Spleen (tissue), 13 donors: ENCODE measurements at places on chromosomes 1 and 21. TPM values are rescaled to one million over a fixed set of nuclear protein-coding genes. Genes with fewer than 3 reads are reported as not detected.

GRCh38 chr1:48526008-48526710 lies 54.2 kb upstream of the SPATA6 start:
- no peak for DNase-seq

DNA sequence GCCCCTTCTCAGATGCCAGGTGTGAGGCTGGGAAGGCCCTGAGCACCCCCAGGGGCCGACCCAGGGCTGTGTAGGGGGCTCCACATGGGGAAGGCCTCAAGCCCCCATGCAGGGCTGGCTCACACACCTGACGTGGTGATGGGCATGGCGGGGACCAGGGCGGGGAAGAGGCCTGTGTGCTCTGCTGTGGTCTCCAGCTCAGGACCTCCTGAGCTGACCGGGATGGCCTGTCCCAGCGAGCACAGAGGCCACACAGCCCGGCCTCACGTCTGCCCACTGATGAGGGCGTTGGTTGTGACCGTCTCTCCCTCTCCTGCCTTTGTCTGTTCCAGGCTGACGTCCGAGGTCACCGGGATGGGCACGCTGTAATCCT lies 40.2 kb upstream of the COL6A1 start:
- no peak for DNase-seq

Gene C1QC
- total RNA-seq = 1,691 TPM

DNA sequence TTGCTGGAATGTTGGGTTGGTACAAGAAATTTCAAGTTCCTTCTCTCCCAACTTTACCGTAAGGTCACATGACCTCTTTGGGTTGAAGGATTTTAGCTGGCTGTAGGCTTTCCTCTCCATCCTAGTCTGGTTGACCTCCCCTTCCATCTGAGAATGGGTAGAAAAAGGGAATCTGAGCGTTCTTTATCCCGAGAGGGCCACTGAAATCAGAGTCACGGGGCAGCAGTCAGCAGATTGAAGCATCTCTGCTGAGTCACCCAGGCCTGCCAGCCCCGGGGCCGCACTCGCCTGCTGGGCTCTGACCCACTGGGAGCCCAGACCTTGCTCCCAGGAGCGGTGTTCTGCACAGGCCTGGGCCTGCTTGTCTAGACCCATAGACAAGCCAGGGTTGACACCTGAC lies 31.0 kb downstream of the TMCC2 start:
- no peak for DNase-seq

DNA sequence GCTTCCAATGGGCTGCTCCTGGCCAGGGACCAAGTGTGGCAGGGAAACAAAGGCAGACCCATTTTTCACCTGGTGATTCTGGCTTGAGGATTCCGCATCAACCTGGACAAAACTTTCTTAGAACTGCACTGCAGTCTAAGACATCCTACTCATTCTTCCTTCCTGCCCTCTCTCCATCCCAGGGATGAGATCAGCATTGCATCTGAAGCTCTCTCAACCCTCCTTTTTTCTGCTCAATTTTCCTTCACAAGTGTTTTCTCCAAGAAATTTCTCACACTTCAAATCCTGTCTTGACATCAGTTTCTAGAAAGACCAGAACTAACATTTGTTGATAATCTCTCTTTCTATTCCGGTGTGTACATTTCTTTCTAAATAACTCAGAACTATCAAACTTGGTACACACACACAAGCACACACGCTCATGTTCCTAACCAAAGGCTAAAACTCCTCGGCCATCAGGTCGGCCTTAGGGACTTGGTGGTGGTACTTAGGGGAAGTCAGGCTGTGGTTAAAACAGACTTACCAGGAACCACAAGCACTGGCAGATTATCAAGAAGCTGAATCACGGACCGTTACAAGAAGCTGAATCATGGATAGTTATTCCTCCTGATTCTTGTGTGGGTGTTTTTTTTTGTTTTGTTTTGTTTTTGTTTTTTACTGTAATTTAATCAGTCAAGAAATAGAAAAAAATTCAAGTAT lies 21.0 kb upstream of the CXADR start:
- DNase-seq = no peak

GRCh38 chr1:11784256-11784992 lies 21.3 kb downstream of the MTHFR start:
- DNase-seq = peak; percentile 67

Gene SH2D1B
- 4.3 TPM for total RNA-seq

Gene ARF1
- 387 TPM for total RNA-seq

- DNase-seq = no peak
Observed at GRCh38 chr1:105909811-105910210, 1146.7 kb upstream of the PRMT6 start.

DNA sequence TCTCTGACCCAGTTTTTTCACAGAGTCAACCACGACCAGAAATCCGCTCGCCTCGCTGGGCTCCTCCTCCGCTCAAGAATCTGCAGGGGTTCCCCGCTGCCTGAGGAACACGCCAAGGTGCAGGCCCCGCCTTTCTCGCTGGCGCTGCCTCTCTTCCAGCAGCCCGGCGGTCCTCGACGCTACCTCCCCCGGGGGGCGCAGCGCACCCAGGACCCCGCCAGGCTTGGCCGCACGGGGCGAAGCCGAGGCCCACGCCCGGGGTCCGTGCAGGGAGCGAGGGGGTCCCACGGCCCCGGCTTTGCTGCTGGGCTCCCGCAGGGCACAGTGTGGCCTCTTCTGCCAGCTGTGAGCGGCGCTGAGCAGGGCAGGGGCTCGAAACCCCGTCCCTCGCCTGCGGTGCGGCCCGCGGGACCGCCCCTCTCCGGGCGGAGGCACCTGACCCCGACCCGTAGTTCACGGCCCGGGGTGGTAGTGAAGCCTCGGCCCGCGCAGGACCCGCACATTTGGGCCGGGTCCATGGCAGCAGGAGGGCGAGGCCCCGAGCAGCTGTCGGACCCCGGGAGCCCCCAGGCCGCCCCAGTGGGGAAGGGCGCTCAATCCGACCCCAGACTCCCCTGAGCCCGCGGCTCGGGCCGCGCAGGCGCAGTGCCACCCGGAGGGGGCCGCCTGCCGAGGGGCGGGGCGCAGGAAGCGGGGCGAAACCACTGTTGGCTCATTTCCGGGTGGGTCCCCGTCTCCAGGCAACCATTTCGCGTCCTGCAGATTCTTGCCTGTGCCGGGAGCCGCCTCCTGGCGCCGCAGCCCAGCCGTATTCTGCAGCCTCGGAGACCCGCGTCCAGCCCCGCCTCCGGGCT lies 10.0 kb upstream of the MMEL1 start:
- peak; percentile 97 for DNase-seq

- no peak for DNase-seq
Observed at GRCh38 chr1:82108843-82109242, 308.1 kb downstream of the ADGRL2 start.

Gene SLC9C2
- total RNA-seq = 0.29 TPM

DNA sequence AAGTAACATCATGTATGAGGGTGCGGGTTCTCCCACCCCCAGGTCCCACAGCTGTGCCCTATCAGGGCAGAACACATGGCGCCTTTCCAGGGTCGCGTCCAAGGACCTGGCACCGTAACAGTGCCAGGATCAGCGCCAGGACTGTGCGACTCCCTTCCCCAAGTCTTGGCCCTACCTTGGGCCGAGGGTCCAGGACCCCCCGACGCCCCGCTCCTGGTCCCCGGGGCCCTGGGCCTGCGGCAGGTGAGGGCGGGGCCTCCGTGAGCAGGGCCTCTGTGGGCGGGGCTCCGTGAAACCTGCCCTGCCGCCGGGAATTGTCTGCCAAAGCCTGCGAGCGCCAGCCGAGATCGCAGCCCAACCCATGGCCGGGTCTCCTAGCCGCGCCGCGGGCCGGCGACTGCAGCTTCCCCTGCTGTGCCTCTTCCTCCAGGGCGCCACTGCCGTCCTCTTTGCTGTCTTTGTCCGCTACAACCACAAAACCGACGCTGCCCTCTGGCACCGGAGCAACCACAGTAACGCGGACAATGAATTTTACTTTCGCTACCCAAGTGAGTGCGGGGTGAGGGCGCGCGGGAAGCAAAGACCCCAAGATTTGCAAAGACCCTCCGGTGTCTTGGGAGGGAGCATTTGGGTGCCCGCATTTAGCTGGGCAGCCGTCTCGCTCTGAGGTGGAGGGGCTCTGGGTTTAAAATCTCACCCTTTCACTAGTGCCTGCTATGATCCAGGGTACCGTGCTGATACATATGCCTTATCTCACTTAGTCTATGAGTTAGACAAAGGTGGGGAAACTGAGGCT lies at the start of gene RHBG:
RHBG (plus strand) TSS at position 323 of the 796 bp plus-strand sequence; CDS start at position 362, 39 bp downstream.
- DNase-seq = peak; percentile 83

GRCh38 chr1:247966532-247967204 lies 1.6 kb downstream of the OR2AK2 start:
- DNase-seq = no peak

Gene BTBD8
- 4.0 TPM for total RNA-seq

GRCh38 chr1:233237647-233238046 lies 57.9 kb downstream of the PCNX2 start:
- no peak for DNase-seq

Gene PLA2G4A
- total RNA-seq = 7.8 TPM

- DNase-seq = no peak
Observed at GRCh38 chr1:182087304-182087703, 25.8 kb upstream of the ZNF648 start.

Gene SMPDL3B
- total RNA-seq = 2.0 TPM

Gene WLS
- 62.3 TPM for total RNA-seq

GRCh38 chr1:181124291-181124751 lies 35.8 kb downstream of the IER5 start:
- no peak for DNase-seq

Gene KIF26B
- 3.5 TPM for total RNA-seq

- DNase-seq = peak; percentile 92
Observed at GRCh38 chr1:113905435-113905861, 322 bp downstream of the DCLRE1B start.

Gene AK2
- 86.5 TPM for total RNA-seq

Gene FCRL5
- total RNA-seq = 81.6 TPM

Gene EPHA8
- total RNA-seq = 6.7 TPM

Gene GPR89B
- total RNA-seq = 13.0 TPM

- no peak for DNase-seq
Observed at GRCh38 chr1:31414980-31415370, 2.0 kb downstream of the SERINC2 start.

Gene RNASEL
- 17.1 TPM for total RNA-seq

DNA sequence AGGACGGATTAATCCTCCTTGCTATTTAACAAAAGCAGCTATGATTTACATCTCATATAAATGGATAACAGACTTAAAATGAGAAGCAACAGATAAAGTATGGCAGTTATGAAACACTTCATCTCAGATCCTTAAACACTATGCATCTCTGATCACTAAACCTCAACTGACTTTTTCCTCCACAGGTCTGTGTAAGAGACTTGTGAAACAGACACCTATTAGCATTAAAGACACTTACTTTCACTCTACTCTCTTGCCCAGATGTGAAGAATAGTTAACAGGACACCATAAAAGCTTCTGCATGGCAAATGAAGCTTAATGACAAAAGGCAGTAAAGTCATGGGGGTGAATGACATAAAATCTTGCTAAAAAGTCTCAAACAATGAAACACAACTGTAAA lies 6.2 kb downstream of the LIN9 start:
- DNase-seq = no peak

DNA sequence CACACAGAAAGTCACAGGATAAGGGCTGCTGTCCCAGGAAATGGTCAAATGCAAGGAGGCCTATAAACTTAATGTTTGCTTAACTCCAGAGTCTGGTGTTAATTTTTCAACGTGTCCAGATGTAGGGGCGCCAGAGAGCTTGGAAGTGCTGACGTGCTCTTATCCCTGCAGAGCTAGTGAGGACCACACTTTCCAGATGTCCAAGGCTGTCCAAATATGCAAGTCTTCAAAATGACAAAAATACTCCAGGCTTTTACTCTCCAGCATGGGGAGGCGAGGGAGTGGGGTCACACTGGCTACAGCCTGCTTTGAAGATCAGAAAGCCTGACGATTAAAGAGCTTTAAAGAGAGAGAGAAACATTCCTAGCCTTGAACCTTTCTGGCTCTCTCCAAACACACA lies 57.6 kb downstream of the ABCA4 start:
- DNase-seq = no peak

GRCh38 chr1:84613026-84613425 lies 38.8 kb upstream of the CTBS start:
- DNase-seq = no peak

Gene OMA1
- total RNA-seq = 40.1 TPM

Gene PDPN
- not detected for total RNA-seq

Gene CRP
- total RNA-seq = not detected

Gene C1orf74
- total RNA-seq = 1.9 TPM

Gene PTPN7
- 49.0 TPM for total RNA-seq

DNA sequence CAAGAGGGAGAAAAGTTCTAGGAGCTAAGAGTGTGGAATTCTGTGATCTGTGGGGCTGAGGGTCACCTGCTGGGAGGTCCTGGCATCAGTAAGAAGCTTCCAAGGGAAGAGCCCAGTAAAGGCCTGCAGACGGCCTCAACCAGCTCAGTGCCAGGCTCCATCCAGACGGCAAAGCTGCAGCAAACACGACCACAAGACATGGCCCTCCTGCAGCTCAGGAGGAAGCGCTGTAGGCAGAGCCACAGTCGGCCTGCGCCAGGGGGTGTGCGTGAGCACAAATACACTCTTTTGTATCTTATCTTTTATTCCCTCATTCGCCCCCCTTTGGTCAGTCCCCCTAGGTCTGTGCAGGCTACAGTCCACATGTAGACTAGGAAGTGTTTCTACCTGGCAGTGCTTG lies 13.4 kb downstream of the C1orf174 start:
- DNase-seq = peak; percentile 70

DNA sequence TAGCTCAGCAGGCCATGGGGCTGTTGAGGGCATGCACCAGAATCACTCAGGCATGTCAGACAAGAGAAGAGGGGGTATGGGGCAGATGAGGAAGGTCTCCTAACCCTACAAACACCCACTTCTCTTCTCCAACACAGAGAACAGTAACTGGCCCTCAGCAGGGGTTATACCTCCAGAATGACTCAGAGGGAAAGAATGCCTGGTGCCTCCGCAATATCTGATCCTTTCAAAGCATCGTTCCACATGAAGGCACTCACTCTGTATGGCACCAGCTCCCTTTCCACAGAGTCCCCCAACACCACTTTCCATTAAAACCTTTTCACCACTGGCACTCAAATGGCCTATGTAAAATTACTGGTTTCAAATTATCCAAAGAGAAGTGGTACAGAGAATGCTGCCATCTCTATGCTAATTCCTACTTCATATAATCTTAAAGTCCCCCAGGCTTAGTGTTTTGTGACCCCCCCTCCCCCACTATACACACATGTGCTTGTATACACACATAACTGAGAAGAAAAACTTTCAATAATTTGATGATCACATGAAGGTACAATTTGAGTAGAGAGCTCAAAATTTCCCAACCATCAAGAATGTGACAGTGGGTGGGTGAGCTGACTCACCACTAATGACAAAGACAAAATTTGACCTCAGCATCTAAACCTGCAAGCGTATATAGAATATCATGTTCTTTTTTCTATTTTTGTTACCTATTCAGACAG lies 91.5 kb downstream of the SIPA1L2 start:
- DNase-seq = no peak

Gene ADAMTS1
- total RNA-seq = 30.6 TPM
